Left lung (tissue), 14 donors: ENCODE measurements at places on chromosomes 4 and X. TPM values are rescaled to one million over a fixed set of nuclear protein-coding genes. Genes with fewer than 3 reads are reported as not detected.

- H3K27me3 ChIP-seq = no peaks in the 10 kb centered on the region
- no peaks in the 10 kb centered on the region for H3K36me3 ChIP-seq
- H3K4me1 ChIP-seq = no peaks in the 10 kb centered on the region
- no peak overlapping the region for H3K4me3 ChIP-seq
- H3K27ac ChIP-seq = no peak overlapping the region
- DNase-seq = no peak
Observed at GRCh38 chr4:155140889-155141288, 67.5 kb upstream of the NPY2R start.

CXXC4 gene
- total RNA-seq = 0.71 TPM

- no peaks in the 10 kb centered on the region for H3K27me3 ChIP-seq
Observed at GRCh38 chr4:149765630-149766029, 50.0 kb downstream of the IQCM start.

DNA sequence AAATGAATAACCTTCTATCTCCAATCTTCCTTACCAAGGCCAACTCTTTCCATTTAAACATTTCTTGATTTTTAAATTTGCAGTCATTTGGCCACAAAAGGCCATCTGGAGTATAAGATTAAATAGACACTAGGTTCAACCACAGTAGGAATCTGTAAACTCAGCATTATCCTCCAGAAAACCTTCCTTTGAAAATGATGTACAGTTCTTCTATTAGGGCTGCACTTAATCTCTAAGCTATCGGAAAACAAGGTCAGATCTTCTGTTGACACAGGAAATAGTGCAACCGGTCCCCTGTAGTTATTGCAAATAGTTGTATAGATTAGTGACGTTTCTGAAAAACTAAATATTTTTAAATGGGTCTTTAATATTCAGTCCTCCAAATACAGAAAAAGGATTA lies 359.0 kb upstream of the ATOH1 start:
- no peak for DNase-seq
- no peaks in the 10 kb centered on the region for H3K27me3 ChIP-seq

RIPPLY1 gene
- not detected for total RNA-seq
